Putamen (tissue), 1 donor: ENCODE measurements at places on chromosomes 11 and 22.

DNA sequence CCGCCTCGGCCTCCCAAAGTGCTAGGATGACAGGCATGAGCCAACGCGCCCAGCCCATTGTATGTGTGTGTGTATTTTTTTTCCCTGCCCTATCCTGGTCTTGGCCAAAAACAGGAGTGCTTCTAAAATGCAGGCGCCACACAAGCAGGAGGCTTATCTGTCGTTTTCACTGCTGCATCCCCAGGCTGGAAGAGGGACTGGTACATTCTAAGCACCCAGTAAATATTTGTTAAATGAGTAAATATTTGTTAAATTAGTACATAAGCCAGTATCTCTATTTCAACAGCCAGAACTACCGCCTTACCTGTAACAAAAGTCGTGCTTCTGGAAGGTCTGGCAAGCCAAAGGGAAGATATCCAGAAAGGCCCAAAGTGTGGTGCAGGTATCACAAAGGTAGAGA lies 24.9 kb downstream of the ASCC2 start:
- no peak for DNase-seq

GRCh38 chr11:57330029-57330428 lies 5.3 kb upstream of the TNKS1BP1 start:
- DNase-seq = no peak

- no peak for DNase-seq
Measured at GRCh38 chr11:19160847-19161246, 40.9 kb downstream of the CSRP3 start.

GRCh38 chr11:125166764-125167291 lies 2.3 kb downstream of the PKNOX2 start:
- no peak for DNase-seq

- no peak for DNase-seq
Measured at GRCh38 chr11:104876861-104877431, 21.3 kb downstream of the CASP12 start.

GRCh38 chr11:71336996-71337754 lies 84.8 kb upstream of the SHANK2 start:
- DNase-seq = no peak

DNA sequence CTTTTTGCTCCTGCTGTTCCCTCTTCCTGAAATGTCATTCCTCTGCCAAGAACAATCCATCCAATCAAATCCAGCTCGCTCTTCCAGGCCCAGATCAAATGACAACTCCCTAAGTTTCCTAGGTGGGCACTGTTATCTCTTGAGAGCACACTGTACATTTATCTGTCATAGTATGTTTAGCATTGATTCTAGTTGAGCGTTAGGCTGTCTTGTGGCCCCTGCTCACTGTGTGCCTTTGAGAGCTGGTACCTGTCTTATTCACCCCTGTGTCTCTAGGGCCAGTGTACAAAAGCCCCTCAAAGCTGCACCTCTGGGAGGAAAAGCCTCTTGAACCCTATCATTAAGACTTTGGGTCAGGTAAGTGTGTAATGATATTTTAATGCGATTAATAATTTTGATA lies 7.1 kb upstream of the LMO2 start:
- DNase-seq = no peak

DNA sequence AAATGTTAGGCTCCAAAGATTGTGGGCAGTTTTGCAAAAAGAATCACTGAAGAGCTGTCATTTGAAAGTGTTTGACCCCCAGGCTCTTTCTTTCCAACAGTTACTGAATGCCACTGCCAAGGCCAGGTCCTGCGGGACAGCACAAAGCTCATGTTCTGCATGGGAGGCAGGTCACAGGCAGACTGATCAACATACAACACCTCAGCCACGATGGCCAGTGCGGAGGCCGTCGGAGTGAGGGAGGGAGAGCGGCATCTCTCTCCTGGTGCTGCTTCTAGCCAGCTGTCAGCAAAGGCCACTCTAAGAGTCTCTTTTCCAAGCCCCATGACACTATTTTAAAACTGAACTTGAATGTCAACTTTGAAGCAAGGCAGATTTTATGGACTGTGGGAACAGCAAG lies 49.9 kb downstream of the ARFGAP3 start:
- no peak for DNase-seq

- no peak for DNase-seq
Measured at GRCh38 chr11:117482881-117483280, 155.2 kb downstream of the CEP164 start.

GRCh38 chr11:27406498-27407354 lies 43.7 kb upstream of the CCDC34 start:
- DNase-seq = no peak

GRCh38 chr22:39284142-39284980 lies 35.1 kb downstream of the RPL3 start:
- no peak for DNase-seq

DNA sequence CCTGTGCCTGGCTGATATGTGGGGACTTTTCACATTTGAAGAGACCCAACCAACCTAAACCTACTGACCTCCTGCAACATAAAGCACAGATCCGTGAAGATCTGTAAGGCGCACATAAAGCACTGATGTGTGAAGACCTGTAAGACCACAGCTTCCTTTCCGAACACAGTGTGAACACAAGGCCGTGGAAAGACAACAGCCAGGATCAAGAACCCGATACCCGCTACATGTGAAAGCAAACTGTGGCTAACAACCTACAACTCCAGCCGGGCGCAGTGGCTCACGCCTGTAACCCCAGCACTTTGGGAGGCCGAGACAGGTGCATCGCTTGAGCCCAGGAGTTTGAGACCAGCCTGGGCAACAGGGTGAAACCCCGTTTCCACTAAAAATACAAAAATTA lies 17.6 kb upstream of the PPFIA1 start:
- DNase-seq = no peak

DNA sequence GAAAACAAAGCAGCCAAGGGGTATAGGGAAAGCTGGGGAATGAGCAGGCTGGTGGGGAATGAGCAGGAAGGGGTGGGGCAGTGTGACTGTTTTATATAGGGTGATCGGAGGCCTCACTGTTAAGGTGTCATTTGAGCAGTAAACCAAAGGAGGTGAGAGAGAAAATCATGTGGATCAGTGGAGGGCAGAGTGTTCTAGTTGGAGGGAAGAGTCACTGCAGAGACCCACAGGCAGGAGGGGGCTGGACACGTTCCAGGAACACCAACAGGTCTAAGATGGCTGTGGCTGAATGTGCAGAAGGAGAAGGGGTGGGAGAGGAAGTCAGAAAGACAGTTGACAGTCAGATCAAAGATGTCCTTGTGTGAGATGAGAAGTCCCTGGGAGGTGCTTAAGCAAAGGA lies 103.8 kb downstream of the ENTHD1 start:
- no peak for DNase-seq

GRCh38 chr11:11148596-11148995 lies 204.5 kb downstream of the CSNK2A3 start:
- DNase-seq = no peak

- DNase-seq = no peak
Measured at GRCh38 chr11:71214553-71215424, 37.6 kb downstream of the SHANK2 start.

- no peak for DNase-seq
Measured at GRCh38 chr11:19929147-19929546, 216.5 kb downstream of the NAV2 start.

DNA sequence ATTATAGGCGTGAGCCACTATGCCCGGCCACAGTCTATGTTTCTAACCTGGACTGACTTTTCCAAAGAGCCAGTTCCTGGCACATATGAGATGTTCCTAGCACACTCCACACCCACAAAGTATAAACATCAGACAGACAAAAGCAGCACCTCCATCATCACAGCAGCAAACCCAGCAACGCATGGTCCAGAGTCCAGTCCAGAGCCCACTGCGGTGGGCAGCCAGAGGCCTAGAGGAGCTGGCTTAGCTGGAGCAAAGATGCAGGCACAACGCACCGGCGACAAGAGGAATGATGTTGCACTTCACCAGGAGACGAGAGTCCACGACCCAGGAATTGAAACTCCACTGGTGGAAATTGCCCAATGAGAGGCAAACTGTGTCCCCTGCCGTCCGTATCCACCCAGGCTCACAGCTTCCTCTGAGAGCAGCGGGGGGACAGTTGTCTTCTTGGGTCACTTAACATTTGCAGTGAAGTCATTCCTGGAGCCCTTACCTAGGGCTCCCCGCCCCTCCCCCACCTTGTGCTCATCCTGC lies 36.6 kb downstream of the RPS6KA4 start:
- no peak for DNase-seq

- DNase-seq = no peak
Measured at GRCh38 chr11:66856496-66857233, at the start of gene LRFN4. Gene LRFN4, plus strand, starts transcription at chr11:66857064. Its CDS starts 681 bp downstream, at chr11:66857745.

DNA sequence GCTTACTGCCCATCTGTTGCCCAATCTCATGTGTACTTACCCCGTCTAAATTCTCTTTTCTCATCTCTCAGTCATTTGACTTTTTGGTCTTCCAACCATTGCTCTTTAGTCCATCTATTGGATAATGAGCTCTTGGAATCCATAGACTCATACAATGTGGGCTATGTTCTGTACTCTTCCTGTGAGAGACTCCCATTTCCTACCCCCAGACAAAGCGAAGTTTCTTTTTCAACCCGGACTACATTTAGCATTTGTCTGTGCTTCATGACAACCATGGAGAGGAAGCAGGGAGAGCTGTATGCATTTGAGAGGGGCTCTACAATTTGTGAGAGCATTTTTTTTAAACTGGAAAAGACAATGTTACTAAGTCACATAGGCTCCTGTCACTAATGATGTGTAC lies 4.0 kb upstream of the ARHGAP42 start:
- no peak for DNase-seq

GRCh38 chr11:128901653-128902514 lies 10.7 kb downstream of the KCNJ5 start:
- no peak for DNase-seq

DNA sequence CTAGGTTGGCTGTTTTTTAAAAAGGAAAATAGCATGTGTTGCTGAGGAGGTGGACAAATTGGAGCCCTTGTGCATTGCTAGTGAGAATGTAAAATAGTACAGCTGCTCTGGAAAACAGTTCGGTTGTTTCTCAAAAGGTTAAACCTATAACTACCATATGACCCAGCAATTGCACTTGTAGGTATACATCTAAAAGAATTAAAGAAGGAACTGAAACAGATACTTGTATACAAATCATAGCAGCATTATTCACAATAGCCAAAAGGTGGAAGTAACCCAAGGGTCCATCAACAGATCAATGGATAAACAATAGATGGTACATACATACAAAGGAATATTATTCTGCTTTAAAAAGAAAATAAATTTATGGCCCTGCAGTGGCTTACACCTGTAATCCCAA lies 111.4 kb downstream of the CSTPP1 start:
- no peak for DNase-seq

DNA sequence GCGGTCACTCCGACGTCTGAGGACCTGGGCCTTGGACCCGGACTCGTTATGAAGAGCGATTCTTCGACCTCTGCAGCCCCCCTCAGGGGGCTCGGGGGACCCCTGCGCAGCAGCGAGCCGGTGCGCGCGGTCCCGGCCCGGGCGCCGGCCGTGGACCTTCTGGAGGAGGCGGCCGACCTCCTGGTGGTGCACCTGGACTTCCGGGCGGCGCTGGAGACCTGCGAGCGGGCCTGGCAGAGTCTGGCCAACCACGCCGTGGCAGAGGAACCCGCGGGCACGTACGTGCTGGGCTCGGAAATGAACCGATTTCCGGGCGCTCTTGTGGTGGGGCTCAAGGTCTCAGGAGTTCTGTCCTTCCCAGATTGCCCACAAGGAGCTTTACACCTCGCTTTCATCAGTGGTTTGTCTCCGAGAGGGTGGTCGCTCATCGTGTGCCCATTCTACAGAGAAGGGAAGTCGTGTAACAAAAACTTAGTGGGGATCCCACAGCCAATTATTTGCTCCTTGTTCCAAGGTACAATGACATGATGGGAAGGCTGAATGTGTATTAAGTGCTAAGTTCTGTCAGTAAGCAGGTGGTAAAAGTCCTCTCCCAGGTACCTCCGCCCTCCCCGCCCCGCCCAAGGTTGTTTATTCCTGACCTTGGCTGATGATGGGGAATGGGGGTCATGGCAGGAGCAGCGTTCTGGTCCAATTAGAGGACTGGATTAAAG lies 695 bp downstream of the PEX26 start:
- no peak for DNase-seq

- no peak for DNase-seq
Measured at GRCh38 chr11:129377739-129378138, 2.1 kb downstream of the BARX2 start.

GRCh38 chr11:132427611-132428010 lies 1057.2 kb downstream of the NTM start:
- DNase-seq = no peak

GRCh38 chr11:17986711-17987220 lies 26.1 kb downstream of the SERGEF start:
- no peak for DNase-seq

DNA sequence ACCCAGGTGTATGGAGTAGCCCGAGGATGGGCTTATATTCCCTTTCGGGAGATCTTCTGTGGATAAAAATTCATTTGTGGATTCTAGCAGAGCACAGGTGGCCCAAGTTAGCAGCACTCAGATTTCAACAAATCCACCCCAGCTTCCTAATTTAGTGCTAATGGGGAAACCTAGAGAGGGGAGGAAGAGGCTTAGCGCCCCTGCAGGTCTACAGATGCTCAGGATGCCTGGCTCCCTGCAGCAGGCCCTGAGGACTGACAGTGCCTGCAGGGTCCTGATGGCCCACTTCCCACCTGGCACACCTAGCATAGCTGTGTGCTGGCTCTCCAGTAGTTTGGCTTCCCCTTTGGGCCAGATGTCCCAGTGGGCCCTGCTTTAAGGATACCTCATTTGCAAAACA lies 6.5 kb downstream of the DGAT2 start:
- no peak for DNase-seq

DNA sequence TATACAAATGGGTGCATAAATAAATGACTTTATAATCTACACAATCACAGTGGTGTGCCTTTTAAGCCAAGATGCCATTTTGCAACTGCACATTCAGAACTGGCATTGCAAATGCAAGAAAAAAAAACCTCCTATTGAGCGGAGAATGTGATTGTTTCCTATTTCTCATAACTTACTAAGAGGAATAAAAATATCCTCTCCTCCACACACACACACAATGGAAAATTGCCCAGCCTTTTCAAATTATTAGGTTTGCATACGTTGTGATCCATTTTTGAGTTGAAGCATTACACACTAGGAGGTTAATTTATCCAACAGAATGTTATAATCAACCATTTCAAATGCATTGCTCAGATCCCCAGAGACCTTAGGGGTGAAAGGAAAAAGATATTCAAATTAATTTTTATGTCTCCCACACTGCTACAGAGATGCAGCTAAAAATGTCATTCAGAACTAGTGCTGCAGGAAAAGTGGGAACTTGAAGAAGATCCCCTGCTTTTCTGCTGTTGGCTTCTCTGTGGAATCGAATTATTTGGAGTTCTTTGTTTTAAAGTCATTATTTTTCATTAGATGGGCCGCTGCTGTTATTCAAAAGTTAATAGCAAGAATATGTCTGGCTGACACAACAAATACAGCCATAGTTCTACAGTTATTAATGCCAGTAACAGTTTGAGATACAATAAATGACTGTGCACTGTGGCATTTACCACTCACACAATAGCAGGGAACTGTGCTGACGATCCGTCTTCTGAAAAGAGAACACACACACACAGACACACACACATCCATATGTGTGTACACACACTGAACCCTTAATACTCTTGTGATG lies 299.9 kb upstream of the ANO5 start:
- DNase-seq = no peak

- no peak for DNase-seq
Measured at GRCh38 chr11:108906826-108907225, 242.0 kb downstream of the DDX10 start.
